MCF 10A (cell line): ENCODE measurements at places on chromosomes 7 and 10. TPM values are rescaled to one million over a fixed set of nuclear protein-coding genes. Genes with fewer than 3 reads are reported as not detected.

The OPTN gene
- 79.6 and 109 TPM in 2 replicates for total RNA-seq

DNA sequence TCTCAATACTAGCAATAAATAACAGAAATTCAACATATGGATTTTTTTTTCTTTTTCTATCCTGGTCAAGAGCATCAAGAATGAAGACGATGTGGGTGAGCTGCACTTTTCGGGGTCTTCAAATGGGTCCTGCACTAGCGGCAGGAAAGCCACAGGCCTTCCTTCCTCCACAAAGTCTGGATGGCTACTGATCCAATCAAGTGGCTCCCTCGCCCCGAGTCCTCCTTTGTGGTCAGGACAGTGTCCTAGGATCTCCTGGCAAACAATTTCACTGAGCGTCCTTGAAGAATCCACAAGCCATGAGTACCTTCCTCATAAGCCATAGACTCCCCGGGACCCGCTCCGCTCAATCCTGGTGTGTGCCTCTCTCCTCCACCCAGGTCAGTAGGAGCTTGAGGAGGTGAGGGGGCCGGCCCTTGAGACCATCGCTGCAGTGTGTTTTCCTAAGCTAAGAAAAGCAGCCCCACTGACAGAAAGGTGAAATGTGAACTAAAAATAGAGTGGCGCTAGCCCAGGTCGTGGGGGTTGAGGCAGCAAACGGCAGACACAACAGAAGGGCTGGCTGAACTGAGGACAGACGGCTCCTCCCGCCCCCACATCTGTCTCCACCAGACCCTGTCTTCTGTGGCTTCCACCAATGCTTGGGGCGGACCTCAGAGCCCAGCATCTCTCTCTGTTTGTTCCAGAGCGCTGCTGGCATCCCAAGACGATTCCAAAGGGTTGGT, 202.3 kb downstream of the HERPUD2 start:
- no peak for DNase-seq

DNA sequence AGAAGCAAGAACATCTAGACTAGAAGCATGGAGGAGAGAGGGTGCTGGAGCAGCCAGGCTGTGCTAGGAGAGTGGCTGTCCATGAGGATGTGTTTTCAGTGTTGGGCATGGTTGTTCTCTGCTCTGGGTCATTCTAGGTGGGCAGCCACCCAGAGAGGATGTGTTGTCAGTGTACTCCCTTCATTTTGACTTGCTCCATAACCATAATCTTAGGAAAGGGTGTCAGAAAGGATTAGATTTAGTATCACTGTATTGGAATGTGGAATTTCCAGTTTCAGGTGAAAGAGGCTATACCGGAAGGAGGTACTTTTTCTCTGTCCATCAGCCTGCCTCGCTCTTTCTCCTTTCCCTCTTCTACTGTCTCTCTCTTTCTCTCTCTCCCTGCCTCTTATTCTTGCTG, 474.5 kb upstream of the PODXL start:
- no peak for DNase-seq

GRCh38 chr7:44775383-44776107, 20.9 kb upstream of the PPIA start:
- no peak for DNase-seq

The SOSTDC1 gene
- not detected in 2 replicates for total RNA-seq

DNA sequence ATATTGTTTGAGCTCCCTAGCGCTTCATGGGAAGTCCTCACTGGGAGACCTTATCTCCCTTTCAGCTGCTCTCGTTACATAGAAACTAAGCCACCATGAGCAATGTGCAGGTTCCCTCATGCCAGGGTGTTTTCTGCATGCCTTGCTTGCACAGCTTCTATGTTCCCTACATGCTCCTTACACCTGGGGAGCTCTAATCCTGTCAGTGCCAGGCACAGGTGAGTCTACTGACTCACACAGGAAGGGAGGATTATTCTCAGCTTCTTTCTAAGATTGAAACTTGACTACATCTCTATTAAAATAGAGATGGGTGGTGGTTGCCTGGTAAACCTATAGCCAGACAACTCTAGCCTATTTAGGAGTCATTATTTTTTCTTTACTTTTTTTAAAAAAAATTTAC, 375.7 kb upstream of the CDC14C start:
- DNase-seq = no peak

DNA sequence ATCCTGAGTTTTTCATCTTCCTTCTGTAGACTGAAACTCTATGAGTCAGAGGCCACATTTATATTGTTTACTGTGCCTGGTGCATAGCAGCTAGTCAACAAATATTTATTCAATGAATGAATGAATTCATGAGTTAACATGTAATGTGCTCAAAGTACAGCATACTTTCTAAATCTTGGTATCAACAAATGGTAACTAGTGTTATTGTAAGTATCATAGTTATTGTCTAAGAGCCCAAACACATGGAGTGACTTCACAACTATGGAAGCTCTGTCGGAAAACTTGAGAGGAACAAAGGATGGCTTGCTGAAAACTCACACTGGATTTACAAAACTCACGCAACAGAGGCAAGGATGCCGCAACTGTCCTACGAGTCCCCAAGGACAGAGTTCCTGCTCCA, 35.9 kb downstream of the DENND2A start:
- no peak for DNase-seq

- DNase-seq = no peak
These were observed 37.7 kb upstream of the FAM3C start for GRCh38 chr7:121433775-121434174.

- no peak for DNase-seq
These were observed 19.4 kb downstream of the ZMIZ2 start for GRCh38 chr7:44767912-44768627.

DNA sequence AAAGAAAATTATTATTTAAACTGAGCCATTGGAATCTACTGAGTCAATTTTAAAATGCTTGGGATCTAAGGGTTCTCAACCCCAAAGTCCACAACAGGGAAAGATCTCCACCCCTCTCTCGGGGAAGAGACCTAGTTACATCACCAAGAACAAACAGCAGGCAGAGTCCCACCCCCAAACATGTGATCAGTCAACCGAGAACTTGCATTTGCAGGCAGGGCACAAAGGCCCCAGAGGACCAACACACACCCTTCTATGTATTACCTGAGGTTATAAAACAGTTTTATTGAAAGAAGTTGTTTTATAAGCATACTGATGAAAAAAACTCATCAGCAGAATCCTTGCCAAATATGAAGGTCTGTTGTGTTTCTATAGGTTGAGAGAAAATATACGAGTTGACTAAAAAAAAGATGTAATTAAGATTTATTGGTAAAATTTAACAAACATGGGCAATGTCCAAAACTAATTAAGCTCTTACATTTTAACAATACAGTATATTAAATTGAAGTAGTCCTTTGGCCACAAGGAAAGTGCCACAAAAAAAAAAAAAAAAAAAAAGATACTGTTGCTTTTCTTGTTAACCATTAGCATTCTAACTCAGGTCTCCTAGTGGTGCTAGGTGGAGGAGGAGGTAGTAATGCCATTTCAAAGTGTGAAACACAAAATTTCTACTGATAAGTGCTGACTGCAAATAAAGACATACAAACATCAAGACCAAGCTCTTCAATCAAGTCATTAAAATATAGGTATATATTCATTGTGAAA, 975 bp upstream of the USP54 start:
- DNase-seq = peak; percentile 67

DNA sequence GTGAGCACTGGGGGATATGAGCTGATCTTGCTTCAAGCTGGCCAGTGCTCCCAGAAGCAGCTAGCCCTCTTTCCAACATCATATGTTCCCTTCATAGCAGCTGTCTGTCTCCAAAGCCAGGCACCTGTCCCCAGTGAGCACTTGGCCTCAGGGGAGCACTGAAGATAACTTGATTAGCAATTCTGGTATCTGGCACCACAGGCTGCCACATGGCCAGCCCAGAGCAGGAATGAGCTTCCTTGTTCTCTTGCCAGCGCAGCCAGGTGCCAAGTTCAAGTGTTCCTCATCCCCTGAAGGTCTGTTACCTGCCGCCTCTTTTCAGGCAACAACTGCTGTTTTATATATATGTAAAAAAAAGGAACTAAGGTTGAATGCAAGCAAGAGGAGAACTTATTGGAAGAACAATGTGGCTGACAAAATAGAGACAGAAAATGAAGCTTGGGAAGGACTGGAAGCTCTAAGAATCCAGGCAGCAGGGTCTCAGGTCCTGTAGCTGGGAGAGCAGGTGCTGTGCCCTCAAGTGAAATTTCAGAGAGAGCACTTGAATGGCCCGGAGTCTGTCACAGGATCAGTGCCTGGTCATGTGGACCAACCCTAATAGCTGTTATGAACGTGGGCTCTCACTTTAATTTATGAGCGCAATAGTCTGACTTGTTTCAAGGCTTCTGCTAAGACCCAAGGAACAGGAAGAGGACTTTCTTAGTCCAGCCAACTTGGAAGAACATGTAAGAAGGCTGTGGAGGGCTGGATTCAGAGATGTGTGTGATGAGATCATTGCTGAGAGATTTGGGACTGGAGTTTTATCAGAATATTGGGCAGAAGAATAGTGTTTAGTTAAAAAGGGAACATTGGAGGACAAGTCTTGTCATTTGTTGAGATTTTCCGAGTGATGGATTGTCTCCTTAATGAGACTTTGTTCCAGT, 267.2 kb downstream of the GLRX3 start:
- DNase-seq = no peak

- no peak for DNase-seq
These were observed 75.2 kb downstream of the CDC123 start for GRCh38 chr10:12271210-12271540.

The PILRA gene
- 0.65 and 1.6 TPM in 2 replicates for total RNA-seq

DNA sequence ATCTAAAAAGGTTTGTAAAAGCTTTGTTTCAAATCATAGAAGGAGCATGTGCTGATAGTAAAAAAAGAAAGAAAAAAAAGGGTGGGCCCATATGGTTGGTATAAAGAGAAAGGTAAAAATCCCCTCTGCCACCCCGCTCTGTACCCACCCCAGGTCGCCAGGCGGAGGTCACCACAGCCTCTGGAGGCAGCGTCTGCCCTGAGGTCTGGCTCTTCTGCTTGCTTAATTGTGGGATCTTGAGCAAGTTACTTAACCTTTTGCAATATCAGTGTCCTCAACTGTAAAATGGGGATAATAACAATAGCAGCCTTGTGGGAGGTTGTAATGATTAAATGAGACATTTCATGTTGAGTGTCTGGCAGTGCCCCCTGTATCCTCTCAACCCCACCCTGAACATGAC, 10.7 kb upstream of the PCBD1 start:
- no peak for DNase-seq
